ENCODE measurements at places on chromosomes 1 and 21.

DNA sequence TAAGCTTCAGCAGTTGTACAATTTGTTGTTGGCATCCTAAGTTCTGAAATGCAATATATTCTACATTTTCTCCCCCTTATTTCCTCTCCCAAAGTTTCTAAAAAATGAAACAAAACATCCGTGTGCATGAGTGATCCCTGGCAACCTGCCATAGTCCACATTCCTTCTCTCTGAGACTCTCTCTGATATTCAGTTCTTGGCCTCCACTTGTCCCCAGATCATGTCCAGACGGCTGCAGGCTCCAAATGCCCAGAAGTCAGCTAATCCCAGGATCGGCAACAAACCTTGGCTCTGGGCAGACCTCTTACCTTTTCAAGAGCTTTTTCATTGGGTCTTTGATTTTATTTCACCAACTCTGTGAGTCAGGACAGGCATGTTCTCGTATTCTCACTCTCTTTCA lies 187.8 kb downstream of the ETS2 start:
- DNase-seq, result peak; percentile 94

- DNase-seq, result peak; percentile 57
Observed at GRCh38 chr1:178109348-178110143, 15.6 kb downstream of the RASAL2 start.

DNA sequence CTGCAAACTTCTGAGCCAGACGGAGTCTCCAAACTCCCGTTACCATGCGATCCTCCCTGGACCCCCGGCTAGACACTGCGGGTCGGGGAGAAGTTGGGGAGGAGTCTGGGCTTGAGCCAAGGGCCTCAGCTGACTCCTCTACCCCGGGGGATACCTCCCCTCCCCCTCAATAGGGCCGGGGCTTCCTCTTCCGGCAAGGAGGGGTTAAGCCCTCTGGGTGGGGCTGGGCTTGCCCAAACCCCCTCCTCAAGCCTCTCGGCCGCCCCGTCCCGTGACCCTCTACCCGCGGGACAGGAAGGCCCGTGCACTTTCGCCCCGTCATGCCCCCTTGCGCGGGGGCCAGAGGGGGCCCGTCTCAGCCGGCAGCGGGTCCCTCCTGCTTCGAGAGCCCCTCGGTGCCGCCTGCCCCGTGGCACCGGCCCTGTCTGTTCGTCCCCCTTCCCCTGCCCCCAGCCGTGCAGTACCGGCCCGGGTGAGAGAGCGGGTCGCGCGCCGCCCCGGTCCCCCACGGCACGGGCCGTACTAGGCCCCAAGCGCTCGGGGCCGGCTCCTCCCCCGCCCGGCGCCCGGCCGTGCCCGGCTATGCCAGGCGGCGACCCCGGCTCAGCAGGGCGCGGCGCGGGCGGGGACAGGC lies 652 bp downstream of the ARL8A start:
- peak; percentile 23 for DNase-seq

DNA sequence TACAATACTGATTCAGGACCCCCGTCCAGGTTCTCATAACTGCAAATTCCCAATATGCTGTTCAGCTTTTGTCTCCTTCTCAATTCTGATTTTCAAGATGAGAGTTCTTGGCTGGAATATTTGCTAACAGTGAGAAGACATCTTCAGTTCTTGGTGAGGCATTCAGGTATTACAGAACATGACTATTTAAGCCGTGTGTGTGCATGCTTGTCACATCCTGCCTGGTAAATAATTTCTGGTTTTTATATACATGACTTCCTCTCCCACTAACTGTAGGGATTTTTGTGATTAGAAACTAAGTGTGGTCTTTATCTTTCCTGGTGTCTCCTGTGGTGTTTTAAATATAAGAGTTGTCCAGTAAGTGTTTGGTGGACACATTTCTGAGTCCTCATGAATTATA lies 10.2 kb upstream of the SLC19A2 start:
- no peak for DNase-seq

- no peak for DNase-seq
Observed at GRCh38 chr1:234655328-234656069, 45.5 kb upstream of the IRF2BP2 start.

DNA sequence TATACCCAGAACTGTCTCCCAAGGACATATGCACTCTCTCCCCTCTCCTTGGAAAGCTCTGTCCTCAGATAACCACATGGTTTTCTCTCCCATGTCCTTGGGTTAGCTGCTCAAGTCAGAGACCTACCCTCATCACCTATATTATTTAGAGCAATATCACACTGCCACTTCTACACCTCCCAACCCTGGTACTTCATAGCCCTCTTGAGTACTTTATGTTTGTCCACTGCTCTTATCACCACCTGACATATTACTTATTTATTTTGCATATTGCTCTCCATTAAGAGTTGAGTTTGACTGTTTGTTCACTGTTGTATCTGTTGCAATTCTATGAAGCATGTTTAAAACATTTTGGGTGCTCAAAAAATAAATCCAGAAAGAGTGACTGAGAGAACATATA lies 126.3 kb upstream of the ATP1B1 start:
- DNase-seq, result no peak

DNA sequence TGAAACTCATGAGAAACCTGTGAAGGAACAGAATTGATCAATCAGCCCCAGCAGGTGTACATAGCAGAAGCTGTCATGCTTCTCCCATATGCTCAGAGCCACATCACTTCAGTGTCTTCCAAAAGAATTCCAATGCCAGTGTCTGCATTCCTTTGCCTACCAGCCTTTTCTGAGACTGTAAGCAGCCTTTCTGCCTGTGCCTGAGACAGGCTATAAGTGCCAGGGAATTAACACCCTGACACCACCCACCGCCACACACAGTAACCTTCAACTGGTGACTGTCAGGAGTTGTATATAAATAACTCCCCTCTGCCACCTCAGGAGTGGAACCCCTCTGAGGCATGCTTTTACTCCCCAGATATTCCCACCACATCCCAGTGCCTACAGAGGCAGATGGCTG lies 38.1 kb upstream of the SLAMF9 start:
- DNase-seq, result no peak

DNA sequence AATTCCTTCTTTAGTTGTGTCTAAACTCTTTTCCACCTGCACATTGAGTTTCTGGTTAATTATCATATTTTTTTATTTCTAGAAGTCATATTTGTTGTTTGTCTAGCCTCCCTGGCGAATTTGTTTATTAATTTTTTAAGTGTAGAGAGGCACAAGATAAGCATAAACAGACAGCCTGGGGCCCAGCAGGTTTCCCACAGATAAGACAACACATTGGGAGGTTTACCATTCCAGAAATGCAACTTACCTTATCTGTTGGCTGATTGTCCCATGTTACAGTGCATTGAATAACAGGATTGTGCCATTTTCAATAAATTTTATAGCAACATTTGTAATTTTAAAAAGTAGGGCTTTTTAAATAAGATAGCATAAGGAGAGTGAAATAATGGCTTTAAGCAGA lies 34.9 kb downstream of the COG2 start:
- DNase-seq, result no peak
